Lower leg skin (tissue), 4 donors: ENCODE measurements at places on chromosomes 3 and 15. TPM values are rescaled to one million over a fixed set of nuclear protein-coding genes. Genes with fewer than 3 reads are reported as not detected.

DNA sequence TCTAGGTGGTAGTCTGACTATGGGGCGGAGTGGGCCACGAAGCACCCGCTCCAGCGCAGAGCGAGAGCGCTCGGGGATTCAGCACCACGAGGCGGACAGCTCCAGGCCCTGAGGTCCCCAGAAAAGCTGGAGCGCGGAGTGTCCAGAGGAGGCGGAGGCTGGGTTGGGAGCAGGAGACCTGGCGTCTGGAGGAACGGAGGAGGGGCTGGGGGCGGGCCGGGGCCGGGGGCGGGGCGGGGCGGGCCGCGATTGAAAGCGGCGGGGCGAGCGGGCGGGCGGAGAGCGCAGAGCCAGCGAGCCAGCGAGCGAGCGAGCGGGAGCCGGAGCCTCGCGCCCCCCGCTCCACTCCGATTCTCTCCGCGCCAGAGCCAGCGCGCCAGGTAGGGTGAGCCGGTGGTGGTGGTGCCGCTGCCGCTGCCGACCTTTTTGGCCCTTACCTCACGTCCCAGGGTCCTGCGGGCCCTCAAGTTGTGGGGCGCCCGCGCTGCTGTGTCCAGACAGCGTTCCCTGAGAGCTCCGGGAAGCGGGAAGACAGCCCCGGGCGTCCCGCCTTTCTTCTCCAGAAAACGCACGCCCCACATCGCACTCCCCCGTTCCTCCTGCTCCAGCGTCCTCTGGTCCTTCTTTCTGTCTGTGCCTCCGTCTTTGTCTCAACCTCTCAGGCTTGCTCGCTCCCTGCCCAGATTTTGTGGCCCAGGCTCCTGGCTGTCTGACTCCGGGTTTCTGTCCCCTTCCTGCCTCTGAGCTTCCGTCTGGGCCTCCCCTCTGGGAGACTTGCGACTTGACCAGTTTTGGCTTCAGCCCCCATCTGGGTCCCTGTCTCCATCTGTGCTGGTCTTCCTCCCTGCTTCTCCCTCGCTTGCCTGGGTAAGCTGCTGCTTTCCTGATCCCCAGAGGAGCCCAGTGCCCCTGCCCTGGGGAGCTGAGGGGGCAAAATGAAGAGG, at the start of gene GRM2:
Gene GRM2 (plus strand): TSS at position 281 of the 944 bp plus-strand sequence. CDS start 1,916 bp downstream, outside the sequence.
- DNase-seq, result peak; percentile 42

- no peak for DNase-seq
These were observed 201.2 kb downstream of the FMN1 start for GRCh38 chr15:32993285-32993684.

GRCh38 chr15:90376789-90377188, 11.3 kb upstream of the IQGAP1 start:
- peak; percentile 71 for DNase-seq

- no peak for DNase-seq
These were observed 128.1 kb downstream of the MBNL1 start for GRCh38 chr3:152396867-152397266.

- DNase-seq, result no peak
These were observed 130.9 kb upstream of the TNIK start for GRCh38 chr3:171591070-171591469.

DNA sequence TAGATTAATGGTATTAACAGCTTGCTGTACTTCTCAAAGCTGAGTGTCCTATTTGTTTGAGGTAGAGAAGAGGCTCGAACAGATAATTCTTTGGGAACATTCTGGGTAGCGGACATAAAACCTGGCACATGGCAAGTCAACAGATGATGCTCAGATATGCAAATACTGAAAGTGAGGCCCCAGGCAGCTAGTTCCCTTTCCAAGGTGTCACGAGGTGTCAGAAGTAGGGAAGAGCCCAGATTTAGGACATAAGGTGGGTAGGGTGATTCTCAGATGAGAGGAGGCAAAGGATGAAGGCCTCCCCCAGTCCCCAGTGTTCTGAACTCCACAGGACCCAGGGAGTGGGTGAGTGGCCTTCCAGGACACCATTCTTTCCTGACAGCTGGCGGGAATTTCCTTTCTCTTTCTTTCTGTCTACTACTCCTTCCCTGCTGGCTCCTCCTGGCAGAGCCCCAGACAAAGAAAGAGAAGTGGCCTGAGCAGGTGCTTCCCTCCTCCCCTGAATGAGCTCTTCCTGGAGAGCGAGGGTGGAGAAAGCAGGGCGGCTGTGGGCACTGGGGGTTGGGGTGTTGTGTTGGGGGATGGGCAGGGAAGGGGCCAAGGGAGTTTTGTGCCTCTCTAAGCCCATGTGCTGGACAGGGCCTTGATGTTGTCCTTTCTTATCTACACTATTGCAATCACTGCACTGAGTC, 87.5 kb downstream of the CORO2B start:
- peak; percentile 46 for DNase-seq

GRCh38 chr15:58362262-58362922, 69.4 kb upstream of the LIPC start:
- no peak for DNase-seq

DNA sequence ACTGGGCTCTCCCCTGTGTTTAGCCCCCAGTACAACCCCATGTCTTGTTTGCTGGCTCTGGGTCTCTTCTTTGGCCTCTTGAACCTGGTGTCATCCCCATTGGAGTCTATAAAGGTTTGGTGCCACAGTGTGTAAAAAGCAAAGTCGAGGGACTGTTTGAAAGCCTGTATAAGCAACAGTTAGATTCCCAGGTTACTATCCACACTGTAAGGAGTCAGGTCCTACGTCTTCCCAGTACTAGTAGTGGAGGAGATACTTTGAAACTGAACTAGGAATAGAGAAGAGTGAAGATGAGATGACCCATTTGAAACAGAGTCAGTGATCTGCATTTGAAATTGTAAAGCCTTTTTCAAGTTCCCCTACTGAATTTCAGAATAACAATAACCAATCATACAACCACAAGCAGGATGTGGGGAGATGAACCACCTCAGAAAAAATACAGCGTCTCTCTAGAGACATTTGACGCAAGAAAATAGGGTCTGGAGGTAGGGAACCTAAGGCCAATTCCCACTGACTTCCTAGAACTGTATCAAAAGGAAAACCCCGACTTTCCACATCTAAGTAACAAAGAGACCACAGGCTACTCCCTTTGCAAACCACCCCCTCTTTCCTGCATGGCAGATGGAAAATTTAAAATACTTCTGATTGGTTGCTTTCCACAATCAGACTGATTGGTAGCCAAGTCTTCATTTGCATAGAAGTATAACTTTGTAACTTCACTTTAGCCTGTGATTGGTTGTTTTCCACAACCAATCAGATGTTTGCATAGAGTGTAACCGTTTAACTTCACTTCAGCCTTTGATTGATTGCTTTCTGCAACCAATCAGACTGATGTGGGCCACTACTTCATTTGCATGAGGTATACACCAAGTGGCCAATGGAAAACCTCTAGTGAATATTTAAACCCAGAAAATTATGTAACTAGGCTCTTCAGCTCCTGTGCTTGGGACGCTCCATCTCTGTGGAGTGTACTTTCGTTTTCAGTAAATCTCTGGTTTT, 49.9 kb upstream of the NEDD4 start:
- no peak for DNase-seq

GRCh38 chr3:101533603-101533968, 20.6 kb upstream of the SENP7 start:
- DNase-seq, result no peak

DNA sequence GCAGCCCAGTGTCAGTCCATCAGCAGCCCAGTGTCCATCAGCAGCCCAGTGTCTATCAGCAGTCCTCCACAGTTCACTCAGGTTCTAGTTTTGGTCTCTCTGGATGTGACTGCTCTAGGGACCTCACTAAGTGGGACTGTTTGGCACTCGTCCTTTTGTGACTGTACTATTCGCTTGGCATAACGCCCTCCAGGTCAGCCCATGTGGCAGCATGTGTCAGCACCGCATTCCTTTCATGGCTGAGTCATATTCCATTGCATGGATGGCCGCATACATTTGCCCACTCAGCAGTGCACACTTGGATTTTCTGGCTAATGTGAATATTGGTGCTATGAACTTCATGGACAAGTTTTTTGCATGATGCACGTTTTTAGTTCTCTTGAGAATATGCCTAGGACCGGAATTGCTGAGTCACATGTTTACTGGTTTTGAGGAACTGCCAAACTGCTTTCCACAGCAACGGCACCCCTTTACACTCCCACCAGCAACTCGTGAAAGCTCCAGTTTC, 16.4 kb downstream of the CHST13 start:
- DNase-seq, result no peak

GRCh38 chr3:46278816-46279672, 36.8 kb downstream of the CCR3 start:
- no peak for DNase-seq

DNA sequence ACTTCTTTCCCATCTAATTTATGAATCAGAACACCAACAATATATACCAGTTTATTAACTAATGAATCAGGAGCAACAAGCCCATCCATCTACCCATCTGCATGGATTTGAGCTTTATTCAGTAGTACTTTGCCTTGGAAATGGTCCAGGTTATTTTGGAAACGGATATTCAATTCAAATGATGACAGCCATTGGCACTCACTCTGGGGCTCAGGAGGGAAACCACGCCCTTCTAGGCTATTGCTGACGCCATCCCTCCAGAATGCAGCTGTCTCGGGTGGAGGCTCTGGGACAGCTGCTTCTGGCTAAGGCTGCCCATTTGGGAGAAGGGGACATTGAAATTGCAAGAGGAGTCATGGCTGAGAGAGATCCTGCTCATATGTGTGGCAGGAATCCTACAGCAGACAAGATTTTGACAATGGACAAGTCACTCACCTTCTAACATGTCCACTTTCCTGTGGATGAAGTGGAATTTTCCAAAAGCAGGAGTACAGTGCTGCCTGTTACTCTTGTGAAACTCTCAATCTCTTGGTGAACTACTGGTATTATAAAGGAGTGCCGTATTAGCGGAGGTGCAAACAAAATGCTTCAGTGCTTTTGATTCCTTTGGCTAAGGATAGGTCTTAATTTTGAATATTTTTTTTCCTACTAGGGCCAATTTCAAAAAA, 29.3 kb upstream of the TRAK1 start:
- DNase-seq, result peak; percentile 81

DNA sequence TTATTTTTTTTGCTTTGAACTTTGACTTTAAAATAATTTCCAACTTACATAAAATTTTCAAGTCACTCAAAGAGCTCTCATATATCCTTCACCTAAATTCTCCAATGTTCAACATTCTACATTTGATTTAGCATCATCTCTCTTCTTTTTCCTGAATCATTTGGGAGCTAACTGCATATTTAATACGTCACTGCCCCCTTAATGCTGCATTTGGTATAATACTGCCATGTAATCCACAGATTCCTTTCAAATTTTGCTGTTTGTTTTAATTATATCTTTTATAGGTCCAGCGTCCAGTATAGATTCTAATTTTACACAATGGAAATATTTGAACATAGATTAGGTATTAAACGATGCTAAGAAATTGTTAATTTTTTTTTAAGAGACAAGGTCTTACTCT, 2.3 kb upstream of the EIF2AK4 start:
- no peak for DNase-seq

DNA sequence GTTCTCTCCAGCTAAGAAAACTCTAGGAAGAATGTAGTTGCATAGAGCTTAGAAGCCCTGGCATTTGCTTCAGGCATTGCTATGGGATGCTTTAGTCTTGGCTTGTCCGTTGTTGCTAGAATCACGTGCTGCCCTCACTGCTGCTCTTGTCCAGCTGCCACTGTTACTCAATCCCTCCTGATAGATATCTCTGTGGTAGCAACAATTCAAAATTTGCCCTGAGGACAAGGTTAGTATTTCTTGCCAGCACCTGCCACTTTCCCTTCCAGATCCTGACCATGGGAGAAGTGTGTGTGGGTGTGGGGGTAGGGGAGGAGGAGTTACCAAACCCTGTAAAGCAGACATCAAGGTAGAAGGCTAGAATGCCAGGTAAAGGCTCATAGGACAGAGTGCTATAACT, 113.8 kb downstream of the PPM1L start:
- DNase-seq, result peak; percentile 28

DNA sequence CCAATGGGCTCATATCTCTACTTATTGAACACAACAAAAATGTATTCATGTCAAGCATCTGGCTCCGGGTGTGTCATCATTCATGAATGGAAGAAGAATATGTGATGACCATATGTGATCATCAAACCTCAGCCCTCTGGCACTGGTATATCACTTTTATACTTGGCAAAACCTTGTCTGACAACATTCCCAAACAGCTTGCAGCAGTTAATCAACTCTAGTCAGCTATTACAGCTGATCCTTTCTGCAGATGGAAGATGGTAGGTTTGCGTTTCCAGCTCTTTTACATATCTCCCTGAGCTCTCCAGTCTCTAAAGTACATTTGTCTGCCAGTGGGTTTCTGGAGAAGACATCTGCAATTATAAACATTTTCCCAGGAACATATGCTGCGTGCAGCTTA, 6.6 kb downstream of the PLSCR5 start:
- no peak for DNase-seq

DNA sequence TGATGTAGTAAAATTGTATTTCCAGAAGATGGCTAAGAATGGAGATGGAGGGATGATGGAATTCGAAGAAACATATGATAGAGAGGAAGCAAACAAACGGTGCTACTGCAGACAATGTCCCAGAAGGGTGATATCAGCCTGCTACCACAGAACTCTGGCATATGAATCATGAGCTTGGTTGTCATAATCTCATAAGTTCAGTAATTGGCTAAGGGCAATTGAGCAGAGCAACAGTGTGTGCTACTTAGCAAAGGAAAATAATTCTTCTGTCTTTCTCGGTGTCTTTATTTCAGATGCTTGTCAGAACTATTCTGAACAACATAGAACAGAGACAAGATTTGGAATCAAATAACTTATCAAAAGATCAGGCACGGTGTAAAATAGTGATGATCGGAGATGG, 407.3 kb downstream of the GBE1 start:
- no peak for DNase-seq

- no peak for DNase-seq
These were observed 174.3 kb downstream of the EBLN2 start for GRCh38 chr3:73235768-73236167.

GABRR3 gene
- total RNA-seq, result not detected

COPS2 gene
- 76.1 TPM for total RNA-seq

RARRES1 gene
- total RNA-seq, result 5.9 TPM

GLDN gene
- 4.8 TPM for total RNA-seq

GRM7 gene
- not detected for total RNA-seq

SLC28A2 gene
- not detected for total RNA-seq

CAMP gene
- 1.1 TPM for total RNA-seq

RHOV gene
- 95.0 TPM for total RNA-seq

KNG1 gene
- not detected for total RNA-seq

PRR23E gene
- total RNA-seq, result not detected

SHC4 gene
- total RNA-seq, result 2.3 TPM
